ENCODE measurements at places on chromosomes 4 and X. TPM values are rescaled to one million over a fixed set of nuclear protein-coding genes. Genes with fewer than 3 reads are reported as not detected.

The TBC1D8B gene
- total RNA-seq: 13.0 TPM

DNA sequence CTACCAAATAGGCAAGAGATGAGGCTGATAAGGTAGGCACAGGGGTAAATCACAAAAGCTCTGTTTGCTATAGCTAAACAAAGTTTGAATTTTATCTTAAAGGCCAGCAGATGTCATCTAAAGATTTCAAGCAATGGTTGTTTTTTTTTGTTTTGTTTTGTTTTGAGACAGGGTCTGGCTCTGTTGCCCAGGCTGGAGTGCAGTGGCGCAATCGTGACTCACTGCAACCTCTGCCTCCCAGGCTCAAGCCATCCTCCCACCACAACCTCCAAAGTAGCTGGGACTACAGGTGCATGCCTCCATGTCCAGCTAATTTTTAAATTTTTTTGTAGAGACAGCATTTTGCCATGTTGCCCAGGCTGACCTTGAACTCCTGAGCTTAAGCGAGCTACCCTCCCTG, 43.1 kb upstream of the NEUROG2 start:
- no peak for DNase-seq

The IL1RAPL1 gene
- total RNA-seq: 4.8 TPM

GRCh38 chr4:181166742-181167399, 1076.3 kb upstream of the TENM3 start:
- no peak for DNase-seq

GRCh38 chrX:8988446-8988845, 45.5 kb downstream of the FAM9B start:
- DNase-seq: peak; percentile 75

GRCh38 chrX:118534716-118535493, 39.3 kb downstream of the DOCK11 start:
- DNase-seq: peak; percentile 41

- DNase-seq: no peak
Measured at GRCh38 chrX:38548508-38548907, 12.8 kb upstream of the TSPAN7 start.

- no peak for DNase-seq
Measured at GRCh38 chrX:154775419-154776349, 13.0 kb downstream of the DKC1 start.

DNA sequence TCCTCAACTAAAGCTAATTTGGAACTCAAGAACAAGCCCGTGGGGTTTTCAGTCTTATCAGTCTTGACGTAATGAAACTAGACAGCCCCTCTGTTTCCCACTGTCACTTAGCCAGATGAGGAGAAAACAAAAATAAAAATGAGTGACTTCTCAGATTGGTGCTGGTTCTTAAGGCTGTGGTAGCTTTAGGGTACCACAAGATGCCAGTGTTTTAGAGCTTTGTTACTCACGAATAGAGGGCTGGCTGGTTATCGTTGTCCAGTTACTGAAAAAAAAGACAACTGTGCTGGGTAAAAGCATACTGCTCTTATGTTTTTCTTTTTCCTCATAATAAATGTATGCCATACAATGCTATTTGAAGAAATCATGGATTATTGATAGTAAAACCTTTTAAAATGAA, 796.7 kb downstream of the RAPGEF2 start:
- DNase-seq: no peak

DNA sequence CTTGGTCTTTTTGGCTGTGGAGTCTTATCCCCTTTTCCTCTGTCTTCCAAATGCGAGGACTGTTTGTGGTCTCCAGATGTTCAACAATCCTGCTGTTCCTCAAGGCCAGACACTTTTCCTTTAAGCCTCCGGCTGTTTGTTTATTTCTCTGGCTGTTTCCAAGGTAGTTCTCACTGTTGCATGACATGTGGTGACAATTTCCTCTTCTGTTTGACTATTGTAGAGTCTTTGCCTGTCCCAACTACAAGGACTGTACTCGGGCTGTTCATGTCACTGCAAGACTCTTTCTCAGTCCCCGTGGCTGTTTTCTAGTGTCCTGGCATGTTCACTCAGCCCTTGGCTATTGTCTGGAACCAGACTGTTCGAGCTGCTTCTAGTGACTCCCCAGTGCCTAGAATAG, 50.6 kb downstream of the ZNF157 start:
- DNase-seq: no peak

DNA sequence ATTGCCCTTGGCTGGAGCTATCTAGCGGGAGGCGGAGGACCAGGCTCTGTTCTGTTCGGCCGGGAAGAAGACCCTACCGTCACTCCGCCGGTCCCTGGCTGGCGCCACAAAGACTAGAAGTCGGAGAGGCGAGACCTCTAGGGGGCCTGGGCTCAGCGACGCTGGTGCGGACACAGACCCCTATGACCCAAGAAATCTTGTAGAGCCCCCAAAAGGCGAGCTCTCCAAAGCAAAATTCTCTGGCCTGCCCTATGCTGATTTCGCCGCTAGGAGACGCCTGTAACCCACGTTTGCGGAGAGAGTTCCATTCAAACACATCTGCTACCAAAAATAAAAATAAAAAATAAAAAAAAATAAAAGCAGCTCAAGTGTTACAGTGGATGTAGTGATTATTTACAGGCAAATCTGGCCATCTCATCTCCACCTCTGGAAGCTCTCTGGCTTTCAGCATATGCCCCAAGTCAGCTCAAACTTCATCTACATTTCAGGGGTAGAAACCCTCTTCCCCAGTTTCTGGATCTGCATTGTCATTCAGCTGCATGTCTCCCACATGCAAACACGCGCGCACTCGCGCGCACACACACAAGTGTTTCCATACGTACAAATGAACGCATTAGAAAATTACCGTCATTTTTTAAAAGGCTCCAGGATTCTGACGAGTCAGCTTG, 2.4 kb upstream of the PCDH10 start:
- peak; percentile 83 for DNase-seq

DNA sequence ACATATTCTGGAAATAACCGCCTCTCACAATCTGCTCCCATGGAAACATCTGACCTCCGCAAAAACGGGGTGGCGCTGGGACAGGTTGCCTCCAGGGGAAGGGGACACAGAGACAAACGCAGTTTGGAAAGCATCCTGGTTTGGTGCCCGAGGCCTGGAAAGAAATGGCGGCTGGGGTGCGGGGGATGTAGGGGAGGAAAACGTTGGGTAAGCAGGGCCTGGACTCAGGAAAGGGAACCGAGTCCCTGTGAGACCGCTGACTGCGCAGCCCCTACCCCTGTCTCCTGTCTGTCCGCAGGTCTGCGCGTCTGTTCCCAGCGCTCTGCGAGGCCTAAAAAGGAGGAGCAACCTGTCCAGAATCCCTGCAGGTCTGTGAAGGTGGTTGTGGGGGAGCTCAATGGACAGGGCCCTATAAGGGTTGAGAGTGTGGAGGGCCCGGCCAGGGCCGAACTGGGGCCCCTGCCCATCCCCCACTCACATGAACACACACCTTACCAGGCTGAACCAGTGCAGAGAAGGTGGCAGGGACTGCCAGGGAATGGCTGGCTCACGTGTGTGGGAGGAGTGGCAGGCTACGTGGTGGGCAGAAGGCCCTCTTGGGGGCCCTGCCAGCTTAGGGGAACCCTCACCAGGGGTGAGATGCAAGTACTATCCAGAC, 672 bp downstream of the TCEAL3 start:
- no peak for DNase-seq

The VSIG1 gene
- not detected for total RNA-seq

The OCIAD2 gene
- total RNA-seq: 4.8 TPM

The FAM184B gene
- total RNA-seq: 8.0 TPM

- peak; percentile 74 for DNase-seq
Measured at GRCh38 chr4:1345903-1346780, 866 bp upstream of the UVSSA start.

GRCh38 chrX:119529345-119530276, 35.6 kb downstream of the STEEP1 start:
- DNase-seq: peak; percentile 43

- DNase-seq: no peak
Measured at GRCh38 chr4:168019921-168020320, 72.4 kb upstream of the ANXA10 start.

All from tongue (tissue), 3 donors.